Stimulated activated naive CD4-positive, alpha-beta T cell (primary cell): ENCODE measurements at places on chromosomes 2 and 18.

DNA sequence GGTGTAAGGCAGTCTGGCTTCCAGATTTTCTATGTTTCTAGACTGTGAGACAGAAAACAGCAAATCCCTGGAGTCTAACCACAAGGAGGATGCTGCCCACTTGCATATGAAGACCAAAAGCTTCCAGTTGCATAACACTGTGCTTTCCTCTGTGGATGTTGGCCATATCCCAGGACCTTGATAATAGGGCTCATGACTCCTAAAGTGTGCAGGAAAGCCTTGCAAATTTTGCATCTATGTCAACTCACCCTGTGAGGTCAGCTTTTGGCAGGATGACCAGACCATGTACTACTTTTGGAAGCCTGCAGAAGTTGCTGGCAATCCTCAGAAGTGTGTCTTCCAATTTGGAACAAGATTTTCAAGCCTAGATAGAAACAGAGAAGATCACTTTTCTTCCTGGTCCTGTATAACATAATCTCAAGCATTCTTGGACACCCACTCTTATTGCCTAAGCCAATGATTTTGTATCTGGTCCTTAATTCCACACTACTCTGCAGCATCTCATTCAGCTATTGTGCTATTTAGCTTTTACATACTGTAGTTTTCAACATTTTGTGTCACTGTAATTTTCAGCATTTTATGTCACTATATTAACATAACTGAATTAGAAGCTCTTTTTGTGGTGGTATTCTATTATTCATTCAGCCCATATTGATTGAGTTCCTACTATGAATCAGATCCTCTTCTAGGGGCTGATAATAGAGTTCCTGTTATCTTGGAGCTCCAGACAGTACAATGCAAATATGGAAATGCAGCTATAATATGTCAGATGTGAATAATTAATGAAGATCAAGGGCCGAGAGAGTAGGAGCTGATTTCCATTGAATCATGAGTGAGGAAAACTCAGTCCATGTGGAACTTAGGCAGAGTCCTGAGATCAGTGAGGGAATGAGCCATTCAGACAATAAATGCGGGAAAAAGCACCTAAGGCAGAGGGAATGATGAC lies 85.3 kb upstream of the RAB27B start:
- DNase-seq = no peak

GRCh38 chr18:48962994-48963561 lies 12.3 kb upstream of the SMAD7 start:
- no peak for DNase-seq

DNA sequence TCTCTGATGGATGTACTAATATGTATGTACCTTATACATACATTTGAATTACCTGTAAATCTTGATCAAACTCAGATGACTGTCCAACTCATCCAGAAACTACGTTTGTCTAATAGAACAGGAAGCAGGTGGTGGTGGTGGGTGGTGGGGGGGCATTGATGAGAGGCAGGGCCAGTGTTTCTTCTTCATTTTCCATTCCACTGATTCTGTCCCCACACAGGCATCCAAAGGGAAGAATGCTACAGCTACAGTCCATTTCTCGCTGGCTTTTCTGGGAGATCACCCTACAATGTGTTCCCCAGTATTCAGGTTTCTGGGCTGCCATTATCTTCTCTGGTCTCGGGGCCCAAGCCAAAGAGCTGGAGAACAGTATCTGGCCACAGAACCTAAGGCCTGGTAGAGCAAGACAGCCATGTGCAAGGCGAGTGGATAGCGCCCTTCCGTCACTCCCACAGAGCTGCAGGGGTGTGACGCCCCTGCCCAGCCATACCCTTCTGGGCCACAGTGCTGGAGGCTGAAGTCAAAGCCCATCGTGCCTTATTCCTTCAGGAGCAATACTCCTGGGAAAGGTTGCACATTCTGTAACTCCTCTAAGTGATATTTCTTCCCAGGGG lies 54.5 kb downstream of the BCL11A start:
- no peak for DNase-seq

DNA sequence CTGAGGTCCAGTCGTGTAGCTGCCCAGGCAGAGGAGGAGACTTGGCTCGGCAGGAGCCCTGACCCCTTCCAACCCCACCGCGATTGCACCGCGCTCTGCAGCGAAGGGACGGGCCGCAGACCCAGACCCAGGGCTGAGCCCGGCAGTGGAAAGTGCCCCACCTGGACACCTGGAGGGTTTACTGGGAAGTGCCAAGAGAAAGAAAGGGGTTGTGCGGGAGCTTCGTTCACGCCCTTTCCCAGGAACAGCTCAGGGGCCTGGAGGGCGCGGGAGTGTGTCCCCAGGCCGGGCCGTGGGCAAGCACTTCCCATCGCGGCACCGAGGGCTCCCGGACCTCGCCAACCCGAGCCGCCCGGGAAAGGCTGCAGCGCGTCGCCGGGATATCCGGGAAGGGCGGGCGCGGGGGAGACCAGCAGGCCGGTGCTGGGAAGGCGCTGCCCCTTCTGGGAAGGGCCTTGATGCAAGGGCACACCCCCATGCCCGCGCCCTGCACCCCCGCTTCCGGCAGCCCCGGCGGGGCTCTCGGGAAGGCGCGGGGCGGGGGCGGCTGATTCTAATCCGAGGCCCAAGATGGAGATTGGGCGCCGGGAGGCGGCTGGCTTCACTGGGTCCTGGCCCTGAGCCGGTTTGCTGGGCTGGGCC lies 36.1 kb upstream of the MRPL33 start:
- peak; percentile 24 for DNase-seq

DNA sequence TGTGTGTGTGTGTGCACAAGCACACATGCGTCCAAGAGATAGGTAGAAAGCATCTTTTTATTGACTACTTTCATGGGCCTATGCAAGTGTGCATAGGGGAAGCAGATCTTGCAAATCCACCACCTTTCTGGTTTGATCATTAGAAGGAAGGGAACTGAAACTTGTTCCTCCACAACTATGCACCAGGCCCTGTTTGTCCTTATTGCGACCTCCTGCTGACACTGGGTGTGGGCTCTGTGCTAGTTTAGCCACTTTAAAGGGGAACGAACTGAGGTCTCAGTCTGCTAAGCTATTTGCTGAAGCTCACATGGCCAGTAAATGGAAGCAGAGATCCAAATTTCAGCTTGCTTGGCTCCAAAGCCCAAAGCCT lies 32.1 kb upstream of the INSIG2 start:
- DNase-seq = no peak

DNA sequence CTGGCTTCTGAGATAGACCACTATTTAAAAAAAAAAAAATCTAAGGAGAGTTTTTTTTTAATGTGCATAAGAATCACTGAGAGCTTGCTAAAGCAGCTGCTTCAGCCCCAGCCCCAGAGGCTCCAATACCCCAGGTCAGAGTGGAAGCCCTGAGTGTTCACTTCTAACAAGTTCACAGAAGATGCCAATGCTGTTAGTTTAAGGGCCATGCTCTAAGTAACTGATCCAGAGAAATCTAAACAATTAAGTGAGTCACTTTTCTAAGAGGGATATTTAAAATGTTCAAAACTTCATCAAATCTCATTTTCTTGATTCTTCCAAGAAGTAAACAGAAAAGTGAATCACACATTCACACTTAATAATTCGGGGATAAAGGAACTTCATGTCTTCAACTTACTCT lies 126.4 kb upstream of the CD226 start:
- no peak for DNase-seq

GRCh38 chr2:203155406-203155805 lies 83.4 kb upstream of the CYP20A1 start:
- peak; percentile 2 for DNase-seq

- DNase-seq = no peak
These were observed 929.2 kb upstream of the SOX11 start for GRCh38 chr2:4762951-4763376.

GRCh38 chr2:233482616-233483015 lies 84.0 kb downstream of the USP40 start:
- no peak for DNase-seq

GRCh38 chr2:37453027-37453426 lies 108.6 kb downstream of the QPCT start:
- no peak for DNase-seq

DNA sequence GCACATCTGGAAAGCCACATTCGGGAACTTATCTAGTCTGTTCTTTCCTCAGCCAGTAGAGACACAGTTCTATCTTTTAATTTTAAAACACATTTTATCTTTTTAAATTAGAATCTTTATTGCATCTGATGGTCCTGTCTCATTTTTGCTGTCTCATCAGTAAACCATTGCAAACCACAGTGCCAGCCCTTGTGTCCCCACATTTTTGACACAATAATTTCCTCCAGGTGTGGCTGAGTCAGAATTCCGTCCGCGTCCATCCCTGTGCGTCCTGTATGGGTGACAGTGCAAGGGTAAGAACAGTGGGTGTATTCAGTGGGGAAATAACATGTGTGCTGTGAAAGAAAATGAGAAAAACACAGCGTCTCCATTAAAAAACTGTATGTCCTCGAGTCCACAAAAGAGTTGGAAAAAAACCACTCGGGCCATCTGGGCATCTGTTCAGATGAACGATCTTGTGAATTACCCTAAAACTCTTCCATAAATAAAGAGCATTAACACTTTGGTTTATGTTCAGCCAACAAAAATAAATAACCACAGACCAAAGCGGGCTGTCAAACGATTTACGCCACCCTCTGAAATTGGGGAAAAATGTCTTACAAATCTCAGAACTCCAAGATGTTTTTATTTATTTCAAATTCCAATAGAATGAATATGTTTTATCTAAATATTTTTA lies 137.3 kb downstream of the ZNF516 start:
- no peak for DNase-seq

DNA sequence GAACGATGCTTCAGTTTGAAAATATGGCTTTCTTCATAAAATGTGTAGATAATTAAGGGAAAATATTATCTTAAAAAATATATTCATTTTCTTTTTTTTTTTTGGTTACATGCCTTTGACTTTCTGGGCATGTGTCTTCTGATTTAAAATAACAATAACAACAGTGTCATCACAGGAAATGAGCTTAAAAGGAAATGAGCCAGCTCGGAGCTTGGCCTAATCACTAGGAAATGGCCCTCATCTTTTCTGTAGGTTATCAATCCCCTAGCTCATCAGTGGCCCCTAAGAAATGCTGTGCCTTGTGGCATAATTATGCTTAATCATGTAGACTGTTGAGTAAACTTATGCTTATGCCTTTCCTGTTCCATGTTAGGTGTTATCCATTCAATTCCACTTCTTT lies 141.8 kb upstream of the FHL2 start:
- no peak for DNase-seq

DNA sequence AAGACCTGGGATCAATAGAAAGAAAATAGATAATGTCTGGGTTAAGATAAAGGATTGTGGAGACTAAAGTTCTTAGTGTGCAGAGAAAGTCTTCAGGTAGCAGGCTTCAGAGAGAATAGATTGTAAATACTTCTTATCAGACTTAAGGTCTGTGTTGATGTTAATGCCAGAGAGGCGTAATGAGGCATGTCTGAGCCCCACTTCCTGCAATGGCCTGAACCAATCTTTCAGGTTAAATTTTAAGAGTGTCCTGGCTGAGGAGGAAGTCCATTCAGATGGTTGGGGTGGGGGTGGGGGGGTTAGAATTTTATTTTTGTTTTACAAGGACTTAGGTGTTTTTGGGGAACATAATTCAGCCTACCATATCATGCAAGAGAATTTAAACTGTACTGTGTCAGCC lies 129.5 kb downstream of the EVA1A start:
- DNase-seq = no peak

DNA sequence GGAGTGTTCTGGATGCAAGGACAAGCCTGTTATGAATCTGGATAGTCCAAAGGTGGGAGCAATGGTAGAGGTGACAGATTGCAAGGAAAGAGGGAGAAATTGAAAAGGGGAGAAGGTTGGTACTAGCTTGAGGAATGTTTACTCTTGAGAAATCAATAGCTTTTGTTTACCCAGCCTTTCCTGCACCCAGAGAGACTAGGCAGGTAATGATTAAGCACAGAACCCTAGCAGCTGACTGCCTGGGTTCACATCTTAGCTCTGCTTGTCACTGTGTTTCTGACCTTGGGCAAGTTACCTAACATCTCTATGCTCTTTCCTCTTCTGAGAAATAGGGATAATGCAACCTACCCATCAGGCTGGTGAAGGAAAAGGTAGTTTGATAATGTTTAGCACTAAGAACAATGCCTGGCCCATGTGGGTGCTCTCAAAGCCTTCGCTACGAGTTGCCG lies 178.6 kb downstream of the MGAT5 start:
- DNase-seq = no peak

DNA sequence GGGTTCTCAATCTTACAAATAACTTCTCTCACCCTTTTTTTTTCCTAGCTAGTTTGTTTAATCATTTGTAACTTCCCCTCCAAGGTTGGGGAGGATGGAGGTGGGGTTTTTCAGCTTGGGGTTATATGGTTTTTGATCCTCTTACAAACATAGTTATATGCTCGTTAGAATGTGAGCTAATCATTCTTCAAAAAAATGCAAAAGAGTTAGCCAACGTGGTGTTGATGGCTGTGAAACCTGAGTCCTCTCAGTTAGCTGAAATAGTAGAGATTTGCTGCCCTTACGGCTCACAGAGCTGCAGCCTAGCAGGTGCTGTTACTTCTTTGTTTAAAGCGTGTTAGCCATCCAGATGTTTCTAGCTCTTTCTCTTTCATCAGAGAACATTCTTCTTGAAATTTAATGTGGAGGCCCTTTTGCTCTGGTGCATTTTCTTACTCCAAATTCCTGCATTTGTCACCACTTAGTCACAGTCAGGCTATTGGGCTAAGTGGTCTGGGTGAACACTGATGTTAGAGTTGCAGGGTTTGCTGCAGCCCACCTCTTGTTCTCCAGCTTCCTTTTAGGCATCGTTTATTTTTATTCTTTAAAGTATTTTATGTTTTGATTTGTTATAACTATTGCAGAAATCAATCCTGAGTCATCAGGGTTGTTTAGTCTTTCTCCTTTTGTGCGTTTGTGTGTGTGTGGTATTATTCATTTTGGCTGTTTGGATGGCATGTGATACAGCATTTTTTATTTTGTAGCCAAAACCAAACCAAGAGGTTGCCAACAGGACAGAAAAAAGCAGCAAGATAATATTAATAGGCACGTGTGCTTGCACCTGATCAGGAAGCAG lies 41.1 kb downstream of the LIMS1 start:
- no peak for DNase-seq
